ENCODE measurements at places on chromosomes 11 and 22.

GRCh38 chr11:110174645-110175310 lies 81.6 kb downstream of the ZC3H12C start:
- DNase-seq = no peak

DNA sequence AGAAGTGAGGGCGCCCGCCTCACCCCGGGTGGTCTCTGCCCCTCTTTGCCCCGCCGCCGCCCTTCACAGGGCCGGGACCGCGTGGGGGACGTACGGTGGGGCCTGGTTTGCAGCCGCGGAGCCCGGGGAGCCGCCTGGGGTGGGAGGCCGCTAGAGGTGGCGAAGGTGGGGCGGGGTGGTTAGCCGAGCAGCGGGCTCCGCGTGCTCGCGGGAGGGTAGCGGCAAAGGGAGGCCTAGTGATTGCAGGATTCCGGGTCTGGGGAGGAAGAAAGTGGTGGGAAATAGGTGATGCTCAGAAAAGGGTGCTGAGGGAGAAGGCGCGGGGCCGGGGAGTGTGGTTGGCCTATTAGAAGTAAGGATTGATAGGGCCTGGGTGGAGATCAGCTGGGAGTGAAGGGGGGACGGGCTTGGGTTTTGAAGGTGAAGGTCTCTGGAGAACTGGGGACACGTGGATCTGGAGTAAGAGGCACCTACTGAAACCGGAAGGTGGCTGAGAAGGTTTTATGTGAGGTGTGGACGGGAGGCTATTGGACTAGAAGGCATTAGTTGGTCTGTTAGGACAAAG lies 571 bp downstream of the FAR1 start:
- DNase-seq = no peak

GRCh38 chr22:24486501-24486921 lies 8.6 kb upstream of the UPB1 start:
- no peak for DNase-seq

DNA sequence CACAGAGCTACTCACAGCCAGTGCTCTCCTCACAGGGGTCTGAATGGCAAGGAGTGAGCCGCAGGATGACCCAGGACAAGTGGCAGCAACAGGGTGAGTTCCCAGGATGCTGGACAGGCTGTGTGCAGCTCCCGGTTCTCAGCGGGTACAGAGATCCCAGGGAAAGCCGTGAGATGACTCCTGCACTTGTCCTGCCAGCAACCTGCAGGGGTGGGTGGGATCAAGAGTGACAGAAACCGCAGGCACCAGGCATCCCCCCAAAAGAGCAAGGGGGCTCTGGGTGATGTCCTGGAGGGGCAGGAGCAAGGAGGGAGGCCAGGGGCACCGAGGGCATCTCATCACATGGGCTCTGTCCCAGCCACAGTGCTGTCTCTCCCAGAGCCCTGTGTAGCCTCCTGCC lies 15.9 kb upstream of the PRODH start:
- no peak for DNase-seq

- no peak for DNase-seq
Measured at GRCh38 chr11:3138178-3139085, 26.7 kb downstream of the OSBPL5 start.

DNA sequence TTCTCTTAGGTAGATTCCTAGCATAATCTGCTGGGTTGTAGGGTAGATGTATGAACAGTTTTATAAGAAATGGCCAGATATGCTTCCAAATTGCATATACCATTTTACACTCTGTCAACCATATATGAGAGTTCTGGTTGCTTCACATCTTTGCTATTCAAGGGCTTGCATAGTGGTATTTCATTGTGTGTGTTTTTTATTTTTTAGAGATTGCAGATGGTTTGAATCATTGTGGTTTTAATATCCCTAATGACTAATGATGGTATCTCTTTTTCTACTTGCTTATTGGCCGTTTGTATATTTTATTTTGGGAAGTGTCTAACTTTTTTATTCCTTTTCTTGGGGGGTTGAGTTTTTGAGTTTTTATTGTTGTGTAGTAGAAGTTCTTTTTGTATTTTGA lies 26.9 kb downstream of the RNF214 start:
- no peak for DNase-seq

DNA sequence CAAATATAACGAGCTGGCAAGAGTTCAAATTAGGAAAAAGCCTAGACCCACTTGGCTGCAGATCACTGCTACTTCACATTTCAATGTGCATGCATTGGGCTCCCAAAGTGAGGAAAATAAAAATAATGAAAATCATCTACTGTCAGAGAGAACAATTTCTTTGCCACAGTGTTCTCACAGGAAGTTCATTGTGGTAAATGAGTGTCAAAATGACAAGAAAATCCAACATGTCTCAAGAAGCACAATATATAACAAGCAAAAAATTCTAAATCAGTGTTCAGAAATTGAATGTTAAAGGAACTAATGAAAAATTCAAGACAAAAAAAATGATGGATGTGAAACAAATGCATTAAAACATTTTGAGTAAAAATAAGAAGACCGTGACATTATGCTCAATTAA lies 31.3 kb downstream of the RCN1 start:
- no peak for DNase-seq

DNA sequence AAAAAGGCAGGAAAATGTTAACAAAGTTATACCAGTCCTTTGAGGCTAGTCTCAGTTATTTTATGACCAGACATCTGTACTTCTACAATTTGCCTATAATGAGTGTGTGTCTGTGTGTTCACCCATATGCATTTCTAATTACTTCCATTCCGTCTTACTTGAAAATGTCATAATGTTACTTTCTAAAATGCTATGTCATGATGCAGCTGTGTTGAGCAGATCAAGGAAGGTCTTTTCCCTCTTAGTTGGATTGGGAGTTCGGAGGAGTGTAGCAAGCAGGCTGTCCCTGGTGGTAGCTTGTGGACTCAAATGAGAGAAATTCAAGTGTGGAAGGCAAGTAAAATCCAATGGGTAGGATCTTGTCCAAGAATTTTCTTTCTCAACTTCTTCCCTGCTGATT lies 3.0 kb downstream of the SNX19 start:
- no peak for DNase-seq

DNA sequence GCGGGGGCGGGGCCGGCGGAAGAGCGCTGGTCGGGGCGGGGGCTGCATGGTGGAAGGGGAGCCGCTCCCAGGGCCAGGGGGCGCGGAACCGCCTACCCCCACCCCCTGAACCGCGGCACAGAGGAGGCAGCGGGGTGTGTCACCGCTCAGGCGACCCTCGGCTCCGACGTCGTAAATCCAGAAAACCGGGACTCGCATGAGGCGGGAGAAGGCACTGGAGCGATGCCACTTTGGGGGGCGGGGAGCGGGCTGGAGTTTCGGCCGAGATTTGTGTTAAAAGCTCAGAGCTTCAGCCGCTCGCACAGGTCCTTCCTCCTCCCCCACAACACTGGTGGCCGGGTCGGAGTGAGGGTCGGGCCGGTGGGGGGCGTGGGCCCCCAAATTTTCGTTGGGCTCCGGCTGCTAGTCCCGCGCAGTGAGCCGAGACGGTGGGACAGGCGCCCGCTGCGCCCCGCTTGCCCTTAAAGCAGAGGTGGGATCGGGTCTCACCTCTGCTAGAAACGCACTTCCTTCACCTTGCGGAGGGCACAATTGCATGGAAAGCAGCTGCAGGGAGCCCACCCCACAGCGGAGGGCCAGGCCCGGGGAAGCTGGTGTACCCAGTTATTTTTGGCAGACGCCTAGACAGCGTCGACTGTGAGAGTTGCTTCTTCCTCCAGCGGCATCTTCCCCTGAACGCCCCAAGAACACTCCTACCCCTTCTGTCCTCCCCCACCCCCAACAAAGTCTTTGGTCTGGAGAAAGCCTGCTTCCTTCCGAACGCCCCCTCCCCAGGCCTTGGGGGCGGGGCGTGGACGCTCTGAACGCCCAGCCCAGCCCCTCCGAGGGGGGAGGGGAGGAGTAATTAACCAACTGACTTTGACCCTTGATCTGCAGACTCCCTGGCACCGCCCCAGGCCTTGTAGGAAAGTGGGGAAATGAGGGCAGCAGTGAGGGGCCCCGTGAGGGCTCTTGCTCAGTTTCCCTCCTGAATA lies 1.1 kb downstream of the OVOL1 start:
- DNase-seq = no peak

- DNase-seq = no peak
Measured at GRCh38 chr22:46072110-46072881, 78.0 kb upstream of the PPARA start.

- DNase-seq = no peak
Measured at GRCh38 chr22:24153959-24154358, 27.3 kb upstream of the SUSD2 start.

DNA sequence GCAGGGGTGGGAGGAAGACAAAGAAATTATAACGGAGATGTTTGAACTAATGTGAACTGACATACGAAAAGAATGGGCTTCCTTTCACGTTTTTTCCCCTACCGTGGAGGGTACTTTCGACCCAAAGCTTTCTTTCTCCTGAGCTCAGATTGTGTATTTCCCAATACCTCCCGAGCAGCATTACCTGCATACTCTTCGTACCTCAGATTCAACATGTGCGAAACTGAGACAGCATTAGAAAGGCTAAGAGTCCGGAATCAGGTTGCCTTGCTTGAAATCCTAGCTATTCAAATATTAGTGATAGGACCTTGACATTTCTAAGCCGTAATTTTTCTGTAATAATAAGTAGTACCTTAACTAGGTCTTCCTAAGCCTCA lies 778 bp upstream of the PAK1 start:
- no peak for DNase-seq

GRCh38 chr22:41578114-41578513 lies 11.5 kb downstream of the PMM1 start:
- no peak for DNase-seq
